GM03348 (cell line): ENCODE measurements at places on chromosomes 1 and 21.

- DNase-seq: no peak
These were observed 157.0 kb upstream of the GREM2 start for GRCh38 chr1:240768979-240769378.

DNA sequence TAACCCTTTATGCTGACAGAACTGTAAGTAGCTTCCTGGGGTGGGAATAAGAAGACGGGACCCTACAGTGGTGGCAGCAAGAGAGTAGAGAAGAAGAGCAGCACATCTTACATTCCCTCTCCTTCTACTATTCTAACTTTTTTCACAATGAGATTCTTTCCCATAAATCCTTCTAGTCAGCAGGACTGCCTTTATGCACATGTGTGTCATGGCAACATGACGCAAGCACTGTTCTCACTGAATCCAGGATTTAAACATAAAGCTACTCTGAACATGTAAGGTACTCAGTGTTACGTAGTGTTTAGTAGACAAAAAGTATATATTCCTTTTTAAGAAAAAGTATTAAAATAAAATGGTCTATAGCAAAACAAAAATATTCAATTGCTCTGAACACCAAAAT lies 309.7 kb upstream of the LYPLAL1 start:
- no peak for DNase-seq

- DNase-seq: no peak
These were observed 4.1 kb upstream of the PRDM16 start for GRCh38 chr1:3064901-3065300.

DNA sequence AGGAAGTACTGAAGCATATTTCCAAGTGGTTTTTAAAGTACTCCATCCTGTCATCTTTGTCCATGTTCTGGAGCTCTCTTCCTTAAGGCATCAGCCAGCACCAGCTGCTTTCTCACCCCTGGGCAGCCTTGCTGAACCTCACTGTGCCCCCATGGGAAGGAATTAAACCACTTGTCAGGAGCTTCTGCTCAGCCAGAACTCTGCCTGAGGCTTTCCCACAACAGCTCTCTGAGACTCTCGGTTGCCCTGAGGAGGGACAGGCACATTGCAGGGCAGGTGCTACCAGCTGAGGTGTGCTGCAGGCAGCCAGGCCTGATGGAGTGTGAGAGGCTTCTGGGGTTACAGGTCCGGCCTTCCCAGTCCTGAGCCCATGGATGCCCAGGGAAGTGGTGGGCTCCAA lies 30.9 kb downstream of the FAM163A start:
- no peak for DNase-seq

DNA sequence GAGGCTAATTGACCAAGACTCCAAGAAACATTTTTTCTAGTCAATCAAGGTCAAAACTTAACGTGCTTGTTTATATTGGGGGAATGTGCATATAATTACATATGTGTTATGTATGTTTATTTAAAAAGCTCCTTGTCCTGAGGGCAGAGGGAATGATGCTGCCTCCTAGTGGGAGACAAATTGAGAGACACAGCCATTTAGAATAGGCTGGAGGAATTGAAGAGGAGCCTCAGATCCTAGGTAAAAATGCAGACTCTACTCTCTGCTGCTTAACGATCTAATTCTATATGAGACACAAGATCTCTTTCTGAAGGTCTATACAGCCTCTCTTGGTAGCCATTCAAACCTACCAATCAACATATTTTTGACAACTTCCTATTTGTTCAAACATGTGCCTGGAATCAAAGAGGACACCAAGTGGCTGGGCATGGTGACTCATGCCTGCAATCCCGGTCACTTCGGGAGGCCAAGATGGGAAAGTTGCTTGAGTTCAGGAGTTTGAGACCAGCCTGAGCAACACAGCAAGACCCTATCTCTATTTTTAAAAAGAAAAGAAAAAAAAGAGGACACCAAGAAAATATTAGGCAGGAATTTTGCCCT lies 136.6 kb upstream of the ZNF648 start:
- DNase-seq: no peak

GRCh38 chr1:234697015-234697414 lies 87.0 kb upstream of the IRF2BP2 start:
- peak; percentile 32 for DNase-seq

DNA sequence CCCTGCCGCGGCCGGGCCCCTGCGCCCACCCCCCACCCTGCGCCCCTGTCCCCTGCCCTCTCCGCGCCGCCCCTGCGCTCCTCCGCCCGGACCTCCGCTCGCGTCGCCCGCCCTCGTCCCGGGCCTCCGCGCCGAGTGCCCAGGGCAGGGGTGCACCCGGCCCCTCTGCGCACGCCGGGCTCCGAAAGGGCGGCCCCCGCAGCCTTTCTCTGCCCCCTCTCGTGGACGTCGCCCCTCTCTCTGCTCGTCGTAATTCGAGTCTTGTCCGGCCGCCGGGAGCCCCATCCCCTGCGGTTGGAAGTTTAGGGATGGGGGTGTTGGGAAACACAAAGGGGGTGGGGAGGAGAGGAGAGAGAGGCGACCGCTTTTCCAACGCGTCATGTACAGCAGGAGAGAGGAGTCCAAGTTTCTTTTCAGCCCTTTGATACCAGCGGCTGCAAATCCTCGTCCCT lies 407 bp downstream of the GALNT2 start:
- peak; percentile 62 for DNase-seq

- DNase-seq: no peak
These were observed 14.2 kb upstream of the TMEM125 start for GRCh38 chr1:43255438-43256210.

DNA sequence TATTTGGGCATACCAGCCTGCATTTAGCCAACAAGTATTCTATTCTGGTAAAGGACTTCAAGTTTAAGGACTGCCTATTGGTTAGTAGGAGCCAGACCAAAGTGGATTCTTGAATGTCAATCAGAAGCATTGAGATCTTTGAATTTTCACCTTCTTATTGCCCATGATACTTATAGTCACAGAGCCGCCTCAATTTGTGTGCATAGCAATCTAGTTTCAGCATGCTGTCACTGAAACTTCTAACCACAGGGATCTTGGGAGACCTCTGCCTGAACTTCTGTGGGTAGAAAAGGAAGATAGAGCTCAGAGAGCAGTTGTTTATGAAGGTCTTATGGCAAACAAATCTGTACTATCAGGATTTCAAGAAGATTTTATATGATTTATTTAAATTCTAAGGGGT lies 501.4 kb upstream of the USP24 start:
- DNase-seq: no peak

- DNase-seq: no peak
These were observed 46.2 kb downstream of the DMRTB1 start for GRCh38 chr1:53505401-53505800.

DNA sequence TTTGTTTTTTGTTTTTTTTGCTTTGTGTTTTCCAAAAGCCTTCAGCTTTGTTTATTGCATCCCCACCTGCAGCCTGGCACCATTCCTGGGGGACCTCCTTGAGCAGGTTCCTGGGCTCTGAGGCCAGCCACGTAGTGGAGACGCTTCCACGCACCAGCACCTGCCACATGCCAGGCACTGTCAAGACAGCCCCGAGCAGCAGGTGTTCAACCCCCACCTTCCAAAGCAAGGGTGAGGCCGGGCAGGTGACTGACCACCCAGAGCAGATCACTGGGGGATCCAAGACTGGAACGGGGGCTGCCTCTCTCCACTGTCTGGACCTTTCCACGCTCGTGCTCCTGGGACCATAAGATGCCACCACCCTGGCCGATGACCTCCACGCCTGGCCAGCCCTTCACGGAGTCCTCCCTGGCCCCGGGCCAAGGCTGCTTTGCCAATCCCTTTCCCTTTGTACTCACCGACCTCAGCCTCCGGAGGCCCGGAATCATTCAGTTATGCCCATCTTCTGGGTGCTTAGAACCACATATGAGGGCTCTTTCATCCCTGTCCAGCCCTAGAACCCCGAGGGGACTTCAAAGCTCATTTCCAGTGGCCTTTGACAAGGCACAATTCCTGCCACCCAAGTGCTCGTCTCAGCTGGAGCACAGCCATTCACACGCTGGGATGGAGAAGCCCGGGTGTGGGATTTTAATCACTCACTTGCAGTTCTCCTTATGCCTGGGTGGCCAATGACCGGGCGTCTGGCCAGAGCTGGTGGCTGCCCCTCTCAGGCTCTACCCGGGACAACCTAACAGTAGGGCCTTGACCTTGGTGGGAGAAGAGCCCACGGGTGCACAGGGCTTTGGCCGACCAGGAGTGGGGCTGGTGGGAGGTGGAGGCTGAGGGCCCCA lies 330.8 kb downstream of the NPHP4 start:
- no peak for DNase-seq

GRCh38 chr1:4657244-4657789 lies 2.9 kb downstream of the AJAP1 start:
- DNase-seq: no peak

- DNase-seq: no peak
These were observed 366.4 kb upstream of the CXADR start for GRCh38 chr21:17146426-17146825.

GRCh38 chr1:36857754-36858153 lies 176.6 kb downstream of the GRIK3 start:
- no peak for DNase-seq

DNA sequence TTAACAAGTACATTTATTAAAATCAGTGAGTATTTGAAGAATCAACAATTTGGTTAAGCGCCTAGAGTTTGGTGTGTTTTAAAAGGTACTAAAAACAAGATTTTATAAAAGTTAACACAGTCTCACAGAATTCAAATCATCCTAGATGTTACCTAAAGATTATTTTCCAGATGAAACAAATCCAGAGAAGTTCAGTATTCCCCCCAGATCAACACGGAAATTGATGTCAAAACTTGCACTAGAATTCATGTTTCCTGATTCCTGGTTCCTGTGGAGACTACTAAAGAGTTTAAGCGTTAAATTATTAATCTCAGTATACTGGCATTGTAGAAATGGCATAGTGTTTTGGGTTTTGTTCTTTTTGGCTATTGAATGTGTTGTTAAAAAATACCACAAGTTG lies 1.4 kb downstream of the PTBP2 start:
- peak; percentile 7 for DNase-seq

- DNase-seq: no peak
These were observed 18.8 kb downstream of the C1orf52 start for GRCh38 chr1:85240643-85241042.

DNA sequence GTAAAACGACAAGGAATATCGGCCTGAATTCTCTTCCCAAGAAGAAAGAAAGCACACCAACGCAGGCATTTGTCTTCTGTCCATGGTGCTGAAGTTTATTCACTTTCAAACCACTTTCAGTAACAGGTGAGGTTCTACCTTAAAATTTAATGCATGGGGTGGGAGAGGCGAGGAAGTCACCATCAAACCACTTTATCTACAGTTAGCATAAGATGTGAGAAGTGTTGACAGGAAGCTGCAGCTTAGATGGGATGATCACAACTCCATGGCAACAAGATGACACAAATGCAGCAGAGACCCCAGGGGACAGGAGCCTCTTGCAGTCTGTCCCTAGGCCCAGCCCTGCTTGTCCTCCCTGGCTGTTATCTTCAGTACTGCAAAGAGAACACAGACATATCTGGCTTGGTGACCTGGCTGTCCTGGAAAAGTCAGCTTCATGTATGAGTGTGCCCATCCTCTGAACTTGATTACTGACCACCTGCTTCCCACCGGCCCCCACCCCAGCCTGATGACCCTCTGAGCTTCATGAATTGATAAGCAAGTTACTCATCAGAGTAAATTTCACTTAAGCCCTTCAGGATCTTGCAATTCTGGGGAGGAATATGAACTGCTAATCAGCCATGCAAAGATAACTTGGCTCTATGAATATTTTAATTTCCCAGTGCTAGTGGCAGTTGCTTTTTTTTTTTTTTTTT lies 1.8 kb downstream of the NPPA start:
- peak; percentile 45 for DNase-seq

DNA sequence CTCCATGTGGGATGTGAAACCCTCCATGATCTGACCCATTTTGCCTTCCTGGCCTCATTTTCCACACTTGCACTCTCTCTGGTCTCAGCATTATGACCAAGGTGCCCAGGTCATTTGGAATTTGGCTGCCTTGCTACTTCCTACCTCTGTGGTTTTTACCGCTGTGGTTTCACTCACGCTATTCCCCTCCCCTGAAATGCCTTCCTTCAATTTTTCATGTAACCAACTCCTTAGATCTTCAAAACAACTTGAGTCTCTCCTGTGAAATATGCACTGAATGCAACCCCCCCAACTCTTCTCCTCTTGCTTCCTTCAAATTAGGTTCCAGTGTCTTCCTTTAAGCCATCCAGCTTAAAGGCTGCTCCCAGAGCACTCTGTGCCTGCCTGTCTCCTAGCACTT lies 50.1 kb downstream of the PHC2 start:
- no peak for DNase-seq

GRCh38 chr1:160007577-160008200 lies 24.1 kb downstream of the PIGM start:
- peak; percentile 40 for DNase-seq

DNA sequence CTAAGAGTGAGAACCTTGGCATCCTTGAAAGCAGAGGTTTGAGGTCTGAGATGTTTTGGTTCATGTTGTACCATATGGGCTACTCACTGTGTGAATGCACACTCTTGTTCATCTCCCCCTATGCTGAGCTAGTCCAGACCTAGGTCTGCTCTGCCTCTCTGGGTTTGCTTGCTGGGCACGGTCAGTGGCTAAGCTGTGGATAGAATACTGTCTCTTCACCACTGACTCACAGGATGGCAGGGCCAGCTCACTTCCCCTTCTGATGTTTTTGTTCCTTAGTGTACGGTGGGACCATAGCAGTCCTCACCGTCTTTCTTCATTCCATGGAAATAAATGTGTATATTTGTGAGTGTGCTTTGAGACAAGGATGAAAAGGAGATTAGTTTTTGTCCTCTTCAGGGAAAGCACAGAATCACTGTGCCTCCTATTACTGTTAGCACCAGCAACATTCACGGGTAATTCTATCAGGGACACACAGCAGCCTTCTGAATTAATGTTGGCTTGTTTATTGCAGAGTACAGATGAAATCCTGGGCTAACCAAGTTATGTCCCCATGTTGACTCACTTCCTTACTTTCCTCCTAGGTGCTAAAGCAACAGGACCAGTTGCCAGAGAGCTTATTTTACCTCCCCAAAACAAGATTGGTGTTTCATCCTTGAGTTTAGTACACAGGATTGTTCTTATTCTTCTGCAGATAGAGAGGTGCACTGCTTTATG lies 56.9 kb upstream of the IVNS1ABP start:
- DNase-seq: peak; percentile 38

DNA sequence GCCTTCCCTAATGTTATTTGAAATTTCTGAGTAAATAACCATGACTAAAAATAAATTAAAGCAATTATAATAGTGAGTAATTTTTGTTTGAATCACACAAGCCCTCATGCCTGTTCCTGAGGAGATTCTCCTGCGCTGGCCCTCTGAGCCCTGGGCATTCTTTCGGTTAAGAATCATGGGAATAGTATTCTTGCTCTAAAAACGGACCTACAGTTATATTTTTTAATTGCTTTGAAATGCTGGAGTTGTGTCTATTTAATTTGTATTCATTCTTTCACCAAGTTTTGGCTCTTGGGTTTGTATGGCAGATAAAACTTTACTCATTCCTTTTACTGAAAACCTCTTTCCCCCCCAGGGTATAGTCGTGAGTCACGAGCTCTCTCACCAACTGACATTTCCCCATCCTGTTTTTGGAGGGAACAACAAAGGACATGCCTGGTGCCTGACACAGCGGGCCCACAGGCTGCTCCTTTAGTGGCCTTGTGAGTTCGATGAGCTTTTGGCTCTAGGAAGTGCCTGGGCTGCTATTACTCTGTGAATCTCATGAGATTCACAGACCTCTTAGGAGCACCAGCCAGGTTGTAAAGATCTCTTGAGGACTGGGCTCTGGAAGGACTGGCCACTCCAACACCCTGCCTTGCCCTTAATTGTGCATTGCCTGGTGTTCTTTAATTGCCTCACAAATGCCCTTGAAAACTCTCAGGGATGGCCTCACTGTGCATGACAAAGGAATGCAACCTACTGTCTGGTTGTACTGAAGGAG lies 58.6 kb downstream of the DDR2 start:
- DNase-seq: peak; percentile 81
